ENCODE measurements at places on chromosomes 1 and 21.

- no peak for DNase-seq
Observed at GRCh38 chr1:119266386-119266785, 102.2 kb upstream of the HAO2 start.

DNA sequence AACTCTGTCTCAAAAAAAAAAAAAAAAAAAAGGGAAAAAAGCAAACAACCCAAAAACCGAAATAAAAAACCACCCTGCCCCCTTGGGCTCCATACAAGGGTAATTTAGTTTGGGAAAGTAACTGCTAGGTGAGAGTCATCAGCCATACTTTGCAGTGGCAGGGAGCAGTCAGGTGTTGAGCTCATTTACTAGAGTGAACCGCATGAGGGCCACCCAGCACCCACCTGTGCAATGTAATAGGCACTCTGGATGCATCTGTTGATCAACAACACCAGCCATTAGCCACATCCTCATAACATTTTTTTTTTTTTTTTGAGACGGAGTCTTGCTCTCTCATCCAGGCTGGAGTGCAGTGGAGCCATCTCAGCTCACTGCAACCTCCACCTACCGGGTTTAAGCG is 9.1 kb downstream of the INAVA start:
- no peak for DNase-seq

DNA sequence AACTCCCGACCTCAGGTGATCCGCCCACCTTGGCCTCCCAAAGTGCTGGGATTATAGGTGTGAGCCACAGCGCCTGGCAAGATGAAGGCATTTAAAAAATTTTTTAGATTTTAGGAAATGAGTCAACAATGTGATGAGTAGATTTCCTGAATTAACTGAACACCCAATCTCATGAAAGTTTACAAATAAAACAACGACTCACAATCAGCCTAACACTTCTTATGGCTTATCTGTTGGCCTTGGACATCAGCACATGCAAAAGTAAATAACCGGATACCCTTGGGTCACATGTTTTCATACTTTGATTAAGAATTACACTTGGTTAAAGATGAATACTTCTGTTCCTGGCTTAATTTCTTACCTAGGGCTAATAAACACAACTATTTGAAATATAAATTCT is 3.0 kb downstream of the GNG12 start:
- DNase-seq = no peak

DNA sequence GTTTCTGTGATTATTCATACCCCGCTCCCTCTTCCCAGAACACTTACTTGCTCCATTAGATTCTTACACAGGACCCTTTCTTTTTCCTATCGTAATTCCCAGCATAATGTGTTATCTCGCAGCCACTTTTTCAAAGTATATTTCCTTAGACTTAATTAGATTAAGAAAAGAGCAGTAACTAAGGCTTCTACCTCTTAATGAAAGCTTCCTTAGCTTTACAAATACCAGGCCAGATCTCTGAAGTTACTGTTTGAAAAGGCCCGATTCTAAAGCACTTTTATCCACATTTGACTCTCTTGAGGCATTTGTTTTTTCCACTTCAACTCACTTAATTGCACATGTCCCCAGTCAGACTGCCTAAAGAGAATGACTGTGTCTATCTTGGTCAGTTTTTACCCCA is 1264.3 kb upstream of the ADGRL2 start:
- no peak for DNase-seq

GRCh38 chr1:82593561-82593960 is 792.8 kb downstream of the ADGRL2 start:
- DNase-seq = no peak

- DNase-seq = no peak
Observed at GRCh38 chr1:81619156-81619555, 181.6 kb upstream of the ADGRL2 start.

DNA sequence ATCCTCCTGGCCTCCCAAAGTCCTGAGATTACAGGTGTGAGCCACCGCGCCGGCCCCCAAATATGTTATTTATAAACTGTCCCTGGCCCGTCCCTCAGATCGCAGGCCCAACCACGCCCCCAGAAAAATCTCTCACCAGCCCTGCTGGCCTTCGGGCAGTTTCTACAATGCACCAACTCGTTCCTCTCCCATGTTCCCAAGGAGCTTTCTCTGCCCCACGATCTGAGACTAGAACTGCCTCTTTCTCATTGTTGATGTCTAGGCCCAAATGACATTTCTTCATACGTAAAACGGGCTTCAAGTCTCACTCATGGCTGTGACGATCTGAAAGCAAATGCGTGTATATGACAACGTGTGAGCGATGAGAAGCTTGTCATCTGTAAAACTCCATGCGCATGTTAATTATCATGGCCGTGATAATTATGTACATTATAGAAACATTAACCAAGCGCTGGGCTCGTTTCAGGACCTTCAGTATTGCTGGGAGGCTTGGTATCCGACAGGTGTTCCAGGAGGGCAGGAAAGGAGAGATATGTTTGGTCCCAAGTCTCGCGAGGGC is 748 bp upstream of the NIPAL3 start:
- DNase-seq = no peak

- no peak for DNase-seq
Observed at GRCh38 chr1:51506537-51506936, 12.5 kb downstream of the EPS15 start.

GRCh38 chr1:68673771-68674170 is 176.9 kb upstream of the DEPDC1 start:
- no peak for DNase-seq

DNA sequence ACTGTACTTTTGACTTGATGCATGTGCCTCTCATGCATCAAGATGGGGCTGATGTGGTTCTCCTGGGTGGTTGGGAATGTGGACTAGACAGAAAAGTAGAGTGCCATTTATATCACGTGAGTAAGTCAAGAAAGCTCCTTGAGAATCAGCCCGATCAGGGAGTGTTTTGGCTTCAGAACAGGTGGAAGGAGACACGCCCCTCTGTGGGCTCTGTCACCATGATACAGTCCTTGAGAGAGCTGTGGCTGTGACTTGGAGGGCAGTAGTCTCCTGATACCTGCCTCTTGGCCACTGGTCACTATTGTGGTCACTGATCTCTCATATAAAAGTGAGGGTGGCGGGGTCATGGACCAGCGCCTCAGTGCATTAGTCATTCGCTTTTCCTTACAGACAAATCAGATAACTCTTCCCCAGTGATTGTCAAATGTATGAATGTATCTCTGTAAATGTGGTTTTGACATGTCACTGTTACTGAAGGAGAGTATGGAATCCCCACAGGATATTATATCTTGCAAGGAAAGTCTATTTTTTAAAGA is 8.9 kb upstream of the C4BPB start:
- DNase-seq = no peak

DNA sequence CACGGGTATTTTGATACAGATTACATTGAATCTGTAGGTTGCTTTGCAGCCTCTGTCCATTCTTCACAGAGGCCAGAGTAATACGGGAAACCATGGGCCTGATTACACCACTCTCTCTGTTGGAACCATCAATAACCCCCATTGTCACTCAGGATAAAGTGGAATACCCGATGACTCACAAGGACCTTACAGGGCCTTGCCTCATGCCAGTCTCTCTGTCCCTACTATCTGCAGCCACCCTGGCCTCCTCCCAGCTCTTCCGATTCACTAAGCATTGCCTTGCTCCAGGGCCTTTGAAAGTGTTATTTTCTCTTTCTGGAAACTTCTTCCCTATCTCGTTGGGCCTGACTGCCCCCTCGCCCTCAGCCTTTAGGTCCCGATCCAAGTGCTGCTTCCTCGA is 61.7 kb downstream of the HMGB4 start:
- no peak for DNase-seq

DNA sequence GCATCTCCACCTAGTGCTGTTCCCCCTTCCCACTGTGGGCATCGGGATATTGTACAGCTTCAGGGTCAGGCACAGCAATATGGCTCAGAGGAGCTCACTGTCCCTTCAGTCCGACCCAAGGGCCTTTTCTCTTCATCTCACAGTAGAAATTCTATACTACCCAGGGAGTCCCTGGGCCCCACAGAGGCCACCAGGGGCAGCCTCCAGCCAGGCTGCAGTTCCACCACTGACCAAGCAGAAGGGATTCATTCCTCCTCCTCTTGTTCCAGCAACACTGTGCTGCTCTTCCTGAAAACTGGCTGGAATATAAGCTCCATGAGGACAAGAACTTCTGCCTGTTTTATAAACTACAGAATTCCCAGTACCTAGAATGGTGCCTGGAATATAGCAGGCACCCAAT is 70.5 kb downstream of the CD34 start:
- no peak for DNase-seq

GRCh38 chr1:27293915-27294314 is 28.0 kb upstream of the TMEM222 start:
- DNase-seq = no peak

- DNase-seq = no peak
Observed at GRCh38 chr21:30194701-30195299, 21.1 kb downstream of the CLDN8 start.

DNA sequence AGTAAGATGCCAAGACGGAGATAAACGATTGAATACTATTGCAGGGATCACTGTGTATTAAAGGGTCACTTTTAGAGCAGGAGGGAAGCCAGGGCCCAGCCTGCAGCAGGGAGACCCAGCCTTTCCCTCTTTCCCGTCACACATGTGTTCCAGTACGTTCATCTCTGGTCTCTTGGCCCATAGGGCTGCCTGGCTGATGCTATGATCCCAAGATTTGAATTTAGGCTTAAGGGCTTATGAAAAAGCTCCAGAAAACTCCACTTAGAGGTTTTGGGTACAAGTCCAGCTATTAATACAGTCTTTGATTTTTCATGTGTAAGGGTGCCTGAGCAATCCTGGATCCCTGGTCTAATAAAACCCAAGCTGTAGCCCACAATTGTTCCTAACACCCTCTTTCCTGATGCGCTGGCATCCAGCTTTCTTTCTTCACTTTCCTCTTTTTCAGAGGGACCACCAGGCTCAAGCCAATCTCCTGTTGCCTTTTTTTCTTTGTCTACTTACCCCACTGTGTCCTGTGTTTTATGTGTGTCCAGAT is 359.6 kb upstream of the USP24 start:
- no peak for DNase-seq

- DNase-seq = no peak
Observed at GRCh38 chr1:221947731-221948130, 205.8 kb upstream of the DUSP10 start.

GRCh38 chr1:227152525-227152924 is 165.8 kb downstream of the CDC42BPA start:
- no peak for DNase-seq

DNA sequence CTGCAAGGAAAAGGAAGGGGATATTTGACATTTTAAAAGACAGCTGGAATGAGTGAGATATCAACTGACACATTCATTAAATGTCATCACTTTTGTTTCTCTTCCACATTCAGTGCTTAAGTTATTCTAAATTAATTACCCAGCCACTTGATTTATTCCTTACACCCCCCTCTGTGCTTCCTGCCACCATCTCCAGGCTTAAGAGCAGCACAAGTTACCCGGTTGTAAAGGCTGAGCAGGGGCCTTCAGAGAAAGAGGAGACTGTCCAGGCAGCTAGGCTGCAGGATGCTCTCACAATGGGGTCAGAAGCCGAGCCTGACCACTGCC is 71.4 kb downstream of the SYT6 start:
- no peak for DNase-seq

DNA sequence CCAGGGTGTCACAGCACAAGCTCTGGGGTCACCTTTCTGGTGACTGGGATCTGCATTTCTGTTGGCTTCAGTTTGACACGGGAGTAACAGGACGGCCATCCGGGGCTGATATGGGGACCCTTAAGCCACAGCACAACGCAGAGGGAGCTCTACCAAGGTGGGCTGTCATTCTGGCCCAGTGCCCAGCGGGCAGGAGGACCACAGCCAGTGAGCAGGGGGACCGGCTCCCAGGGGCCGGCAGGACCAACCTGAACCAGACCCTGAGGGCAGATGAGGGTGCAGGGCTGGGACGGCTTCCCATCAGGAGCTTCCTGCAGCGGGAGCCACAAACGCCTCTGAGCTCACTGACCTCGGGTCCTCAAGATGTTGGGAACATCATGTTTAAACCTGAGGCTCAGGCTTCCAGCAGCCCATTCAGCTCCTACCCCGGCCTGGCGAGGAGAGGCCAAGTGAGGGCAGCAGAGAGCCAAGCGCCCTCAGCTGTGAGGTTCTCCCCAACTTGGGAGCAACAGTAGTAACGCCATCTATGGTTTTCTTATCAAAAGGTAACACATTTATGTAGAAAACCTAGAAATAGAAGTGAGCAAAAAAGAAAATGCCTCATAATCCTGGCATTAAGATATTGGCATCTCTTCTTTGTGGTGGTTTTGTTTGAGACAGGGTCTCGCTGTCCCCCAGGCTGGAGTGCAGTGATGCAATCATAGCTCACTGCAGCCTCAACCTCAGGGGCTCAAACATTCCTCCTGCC is 26.8 kb downstream of the TMEM201 start:
- no peak for DNase-seq

GRCh38 chr21:45827881-45828579 is 153.5 kb upstream of the COL6A1 start:
- DNase-seq = no peak

DNA sequence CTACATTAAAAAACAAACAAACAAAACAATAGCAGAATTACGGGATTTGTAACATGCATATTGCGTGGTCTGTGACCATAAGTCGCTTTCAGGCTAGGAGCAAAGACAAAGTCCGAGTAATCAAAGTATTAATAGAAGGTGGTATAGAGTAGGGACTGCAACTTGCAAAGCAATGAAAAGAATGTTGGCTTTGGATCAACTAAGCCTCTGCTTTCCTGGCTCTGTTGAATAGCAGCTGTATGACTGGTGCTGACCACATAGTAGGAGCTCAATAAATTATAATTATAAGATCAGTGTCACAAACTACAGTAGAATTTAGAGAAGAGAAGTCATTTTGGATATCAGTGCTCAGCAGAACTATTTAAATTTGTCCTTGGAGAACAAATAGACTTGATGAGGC is 586.4 kb downstream of the DPYD start:
- DNase-seq = no peak

- DNase-seq = no peak
Observed at GRCh38 chr1:79646880-79647279, 640.4 kb upstream of the ADGRL4 start.

- DNase-seq = no peak
Observed at GRCh38 chr21:44552136-44552535, 831 bp upstream of the KRTAP10-2 start.

DNA sequence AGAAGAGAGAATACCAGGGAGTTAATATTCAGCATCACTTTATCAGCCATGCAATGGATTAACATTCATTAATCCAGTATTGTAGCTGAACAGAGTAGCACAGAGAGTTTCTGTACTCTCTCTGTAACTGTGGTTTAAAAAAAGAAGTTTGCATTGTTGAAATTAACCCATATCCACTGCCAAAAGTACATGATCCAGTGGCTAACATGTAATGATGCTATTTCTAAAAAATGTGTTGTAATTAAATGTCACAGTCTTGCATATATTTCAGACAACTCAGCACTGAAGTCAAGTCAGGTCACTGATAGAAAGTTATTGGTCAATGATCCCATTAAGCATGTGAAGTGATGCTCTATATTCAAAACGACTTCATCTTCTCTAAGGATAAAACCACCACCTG is 141.3 kb downstream of the NRIP1 start:
- no peak for DNase-seq

GRCh38 chr1:193567937-193568336 is 381.5 kb upstream of the B3GALT2 start:
- DNase-seq = no peak

- DNase-seq = no peak
Observed at GRCh38 chr1:178451529-178451928, 45.2 kb downstream of the CLEC20A start.
